ENCODE measurements at places on chromosomes 7 and 10.

DNA sequence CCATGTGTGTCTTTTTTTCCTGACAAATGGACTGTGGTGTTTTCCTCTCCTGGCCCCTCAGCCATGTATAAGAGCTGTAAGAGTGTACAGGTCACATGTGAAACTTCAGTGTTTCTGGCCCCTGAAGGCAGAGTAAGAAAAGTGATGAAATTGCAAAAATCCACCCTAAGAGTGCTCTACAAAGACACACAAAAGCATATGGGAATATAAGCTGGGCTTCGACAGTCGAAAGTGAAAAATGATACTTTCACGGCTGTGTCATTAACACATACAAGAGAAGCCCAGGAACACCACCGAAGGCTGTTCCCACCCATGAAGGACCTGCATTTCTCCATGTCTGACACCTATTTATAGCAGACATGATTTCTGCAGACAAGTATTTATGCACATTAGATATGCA, 192.2 kb downstream of the PARD3 start:
- DNase-seq = no peak

GRCh38 chr7:131057794-131058070, 269.9 kb upstream of the MKLN1 start:
- no peak for DNase-seq

DNA sequence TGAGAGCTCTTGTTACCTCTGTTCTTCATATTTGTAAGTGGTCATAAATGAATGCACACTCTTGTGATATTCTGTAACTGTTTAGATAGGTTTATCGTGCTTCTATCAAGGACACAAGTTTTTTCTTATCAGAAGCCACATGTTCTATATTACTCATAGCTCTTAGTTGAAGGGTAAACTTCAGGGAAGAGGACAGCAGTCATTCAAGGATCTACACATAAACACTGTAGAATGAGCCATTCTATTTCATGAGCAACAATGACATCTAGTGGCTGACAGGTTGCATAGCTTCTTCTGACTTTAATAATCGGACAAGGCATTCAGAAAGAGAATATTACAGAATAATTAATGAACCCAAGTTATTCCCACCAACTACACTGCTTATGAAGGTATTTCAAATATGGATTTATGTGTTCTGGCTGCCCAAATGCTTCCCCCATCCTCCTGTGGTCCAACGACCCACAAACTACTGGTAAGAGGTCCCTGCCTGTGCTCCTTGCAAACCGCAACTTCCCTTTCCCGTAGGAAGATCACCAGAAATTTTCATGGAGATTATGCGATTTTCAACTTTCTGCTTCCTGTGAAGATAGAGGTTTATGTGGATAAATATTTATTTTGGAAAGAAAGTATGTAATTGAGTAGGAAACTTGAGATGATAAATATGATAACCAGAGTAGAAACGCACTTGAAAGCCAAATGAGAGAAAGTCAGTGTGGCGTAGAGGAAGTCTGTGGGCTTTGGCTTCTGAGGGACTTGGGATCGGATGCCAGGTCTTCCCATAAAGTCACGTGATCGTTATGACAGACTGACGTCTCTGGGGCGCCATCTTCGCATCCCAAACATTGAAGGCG, 16.8 kb upstream of the ABCB5 start:
- DNase-seq = peak; percentile 70

DNA sequence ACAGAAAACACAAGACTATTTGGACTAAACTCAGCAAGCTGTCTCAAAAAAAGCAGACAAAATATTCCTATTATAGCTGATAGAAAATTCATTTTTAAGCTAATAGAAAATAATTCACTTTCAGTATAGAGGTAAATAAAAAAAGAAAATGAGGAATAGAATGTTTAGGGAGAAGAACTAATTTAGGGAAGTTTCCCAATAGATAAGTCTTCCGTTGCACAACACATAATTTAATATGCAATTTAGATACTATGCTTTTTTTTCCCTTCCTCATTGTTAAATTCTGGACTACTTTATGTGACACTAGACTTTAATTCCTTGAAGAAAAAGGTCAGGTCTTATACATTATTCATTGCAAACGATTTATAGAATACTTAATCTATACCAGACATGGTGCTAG, 10.3 kb downstream of the PNPLA8 start:
- DNase-seq = no peak

GRCh38 chr7:143924851-143925250, 10.2 kb upstream of the OR2F2 start:
- DNase-seq = no peak

- no peak for DNase-seq
Measured at GRCh38 chr10:12681252-12681651, 320.3 kb downstream of the CCDC3 start.

Measured in NCI-H748 treated with DMSO at 0.1 percent for 48 hours (cell line).